ENCODE measurements at places on chromosomes 11 and 22.

GRCh38 chr11:124736736-124737135 is 3.0 kb upstream of the NRGN start:
- DNase-seq: no peak

- DNase-seq: no peak
Observed at GRCh38 chr11:116693593-116694348, 79.0 kb downstream of the BUD13 start.

GRCh38 chr22:36036167-36036624 is 7.6 kb upstream of the RBFOX2 start:
- no peak for DNase-seq

GRCh38 chr22:26463688-26464087 is 19.9 kb downstream of the HPS4 start:
- DNase-seq: no peak

DNA sequence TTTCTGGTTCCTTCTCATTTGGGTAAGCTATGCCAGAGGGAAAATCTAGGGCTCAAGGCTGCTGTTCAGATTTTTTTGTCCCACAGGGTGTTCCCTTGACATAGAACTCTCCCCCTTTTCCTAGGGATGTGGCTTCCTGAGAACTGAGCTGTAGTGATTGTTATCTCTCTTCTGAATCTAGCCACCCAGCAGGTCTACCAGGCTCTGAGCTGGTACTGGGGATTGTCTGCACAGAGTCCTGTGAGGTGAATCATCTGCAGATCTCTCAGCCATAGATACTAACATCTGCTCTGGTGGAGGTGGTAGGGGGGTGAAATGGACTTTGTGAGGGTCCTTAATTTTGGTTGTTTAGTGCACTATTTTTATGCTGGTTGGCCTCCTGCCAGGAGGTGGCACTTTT is 167.3 kb upstream of the PGR start:
- no peak for DNase-seq

DNA sequence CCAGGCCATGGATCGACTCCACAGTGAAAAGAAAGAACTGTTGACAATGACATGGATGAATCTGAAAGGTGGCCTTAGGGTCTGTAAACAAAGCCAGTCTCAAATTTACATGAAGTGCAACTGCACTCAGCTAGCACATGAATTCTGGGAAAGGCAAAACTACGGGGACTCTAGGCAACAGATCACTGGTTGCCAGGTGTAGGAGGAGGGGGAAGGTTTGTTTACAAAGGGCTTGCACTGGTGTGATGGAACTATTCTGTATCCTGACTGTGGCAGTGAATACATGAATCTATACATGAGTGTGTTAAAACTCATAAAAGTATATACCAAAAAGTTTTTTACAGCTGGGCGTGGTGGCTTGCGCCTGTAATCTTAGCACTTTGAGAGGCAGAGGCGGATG is 27.3 kb downstream of the ALX4 start:
- no peak for DNase-seq

- DNase-seq: peak; percentile 25
Observed at GRCh38 chr22:42673898-42674401, 24.8 kb upstream of the CYB5R3 start.

- peak; percentile 44 for DNase-seq
Observed at GRCh38 chr11:72807021-72807693, 7.1 kb upstream of the ATG16L2 start.

All from astrocyte of the spinal cord (primary cell).